ENCODE measurements at places on chromosomes 6 and 20.

DNA sequence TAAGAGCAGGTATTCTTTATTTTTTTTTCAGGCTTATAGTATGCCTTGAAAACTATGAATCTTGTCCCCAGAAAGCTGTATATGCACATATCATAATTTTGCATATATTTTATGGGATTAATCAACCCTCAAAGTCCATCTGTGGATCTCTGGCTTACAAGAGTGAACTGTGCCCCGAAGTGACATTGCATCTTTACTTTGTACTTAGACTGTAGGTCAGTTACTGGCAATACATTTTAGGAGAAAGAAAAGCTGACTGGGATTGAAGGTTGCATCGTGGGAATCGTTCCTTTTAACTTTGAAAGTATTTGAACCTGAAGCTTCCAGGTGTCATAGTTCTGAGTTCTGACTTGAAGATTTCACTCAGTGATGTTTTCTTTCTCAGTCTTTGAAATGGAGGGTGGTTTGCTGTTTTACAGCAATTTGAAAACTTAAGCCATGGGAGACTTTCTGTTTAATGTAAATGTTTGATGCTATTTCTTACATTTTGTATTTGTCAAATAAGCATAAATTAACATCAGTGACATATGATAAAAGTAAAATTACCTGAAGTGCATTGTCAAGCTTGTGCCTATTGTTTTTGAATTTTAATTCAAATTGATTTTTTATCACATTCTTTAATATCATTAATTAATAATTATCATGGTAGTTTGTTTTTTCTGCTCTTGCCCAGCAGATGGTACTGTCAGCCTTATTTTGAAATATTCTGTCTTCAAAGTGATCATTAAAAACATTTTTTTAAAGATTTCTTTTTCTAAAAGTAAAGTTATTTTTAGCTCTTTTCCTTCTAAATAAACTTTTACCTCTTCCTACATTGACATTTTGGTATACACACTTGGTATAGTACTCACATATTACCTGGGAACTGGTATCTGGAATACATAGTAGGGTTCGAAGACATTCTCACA is 29.0 kb downstream of the L3MBTL3 start:
- no peak for DNase-seq

DNA sequence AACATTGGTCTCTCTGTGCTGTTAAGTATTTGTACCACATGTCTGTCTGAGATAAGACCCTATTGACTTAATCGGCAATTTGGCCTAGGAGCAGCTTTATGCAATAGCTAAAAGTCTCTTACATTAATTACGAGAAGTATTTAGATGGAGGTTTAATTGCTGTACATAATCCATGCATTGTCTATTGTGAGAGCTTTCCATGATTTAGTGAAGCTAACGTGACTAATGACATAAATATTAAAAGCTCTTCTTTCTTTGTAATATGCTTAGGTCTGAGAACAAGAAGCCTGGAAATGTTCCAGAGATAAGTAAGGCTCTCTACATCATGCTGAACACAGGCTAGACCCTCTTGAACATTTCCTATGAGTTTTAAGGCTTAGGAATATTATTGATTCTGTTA is 32.7 kb upstream of the FAM83B start:
- DNase-seq: no peak

DNA sequence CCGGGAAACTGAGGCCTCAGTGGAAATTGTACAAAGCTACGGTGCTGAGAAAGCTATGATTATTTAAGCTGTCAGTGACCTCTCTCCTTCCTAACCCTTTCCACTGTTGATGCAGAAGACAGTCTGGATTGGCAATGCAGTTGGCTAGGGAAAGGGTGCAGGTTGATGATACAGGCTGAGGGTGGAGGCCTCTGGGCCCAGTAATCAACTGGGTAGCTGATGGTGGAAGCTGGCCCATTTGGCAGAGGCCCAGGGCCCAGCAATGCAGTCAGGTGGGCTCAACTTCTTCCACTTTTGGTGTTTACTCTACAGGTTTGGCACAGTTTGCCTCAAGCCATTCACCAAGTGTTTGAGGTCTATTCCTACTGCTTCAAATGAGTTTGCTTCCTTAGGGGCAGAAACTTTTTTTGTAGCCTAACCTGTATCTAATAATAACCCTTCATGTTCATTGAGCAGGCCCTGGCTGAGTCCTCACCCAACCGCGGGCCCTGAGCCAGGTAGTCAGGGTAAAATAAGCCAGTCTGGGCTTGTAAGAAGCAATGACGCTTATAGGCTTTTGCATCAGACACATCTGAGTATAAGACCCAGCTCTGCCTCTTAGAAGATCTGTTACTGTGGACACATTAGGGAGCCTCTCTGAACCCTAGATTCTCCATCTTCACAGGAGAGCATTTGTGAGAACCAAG is 12.1 kb downstream of the BCL2L1 start:
- no peak for DNase-seq

GRCh38 chr6:83199863-83200225 is 6.7 kb downstream of the RWDD2A start:
- DNase-seq: no peak

- no peak for DNase-seq
Measured at GRCh38 chr20:39631557-39631956, 669.4 kb downstream of the DHX35 start.

DNA sequence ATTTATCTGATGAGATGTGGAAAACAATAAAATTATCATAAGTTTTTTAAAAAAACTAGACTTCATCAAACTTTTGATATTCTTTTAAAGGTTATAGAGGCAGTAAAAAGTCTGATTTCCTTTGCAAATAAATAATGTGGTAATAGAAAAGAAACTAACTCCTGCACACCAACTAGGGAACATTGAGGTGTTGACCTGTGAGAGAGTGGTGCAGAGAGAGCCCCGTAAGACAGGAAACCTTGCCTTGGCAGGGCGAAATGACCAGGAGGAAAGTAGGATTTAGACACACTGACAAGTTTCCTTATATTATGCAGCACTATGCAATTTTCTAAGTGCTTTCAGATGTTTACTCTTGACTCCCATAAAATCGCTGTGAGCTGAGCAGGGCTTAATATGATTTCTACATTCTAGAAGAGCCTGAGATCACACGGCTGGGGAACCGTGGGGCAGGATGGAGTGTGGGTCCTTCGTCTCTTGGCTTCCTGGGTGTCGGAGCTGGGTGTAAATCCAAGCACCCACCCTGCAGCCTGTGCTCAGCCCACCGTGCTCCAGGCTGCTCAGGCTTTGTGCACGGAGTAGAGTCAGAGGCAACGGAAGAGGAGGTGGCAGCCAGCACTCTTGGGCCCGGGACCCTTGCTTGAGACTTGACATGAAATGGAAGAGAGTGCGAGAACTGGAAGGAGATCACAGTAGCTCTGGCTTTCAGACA is 61.3 kb upstream of the FOXQ1 start:
- DNase-seq: no peak

- DNase-seq: no peak
Measured at GRCh38 chr6:169665289-169665688, 36.5 kb downstream of the WDR27 start.

GRCh38 chr20:6439737-6440442 is 317.1 kb upstream of the FERMT1 start:
- no peak for DNase-seq

DNA sequence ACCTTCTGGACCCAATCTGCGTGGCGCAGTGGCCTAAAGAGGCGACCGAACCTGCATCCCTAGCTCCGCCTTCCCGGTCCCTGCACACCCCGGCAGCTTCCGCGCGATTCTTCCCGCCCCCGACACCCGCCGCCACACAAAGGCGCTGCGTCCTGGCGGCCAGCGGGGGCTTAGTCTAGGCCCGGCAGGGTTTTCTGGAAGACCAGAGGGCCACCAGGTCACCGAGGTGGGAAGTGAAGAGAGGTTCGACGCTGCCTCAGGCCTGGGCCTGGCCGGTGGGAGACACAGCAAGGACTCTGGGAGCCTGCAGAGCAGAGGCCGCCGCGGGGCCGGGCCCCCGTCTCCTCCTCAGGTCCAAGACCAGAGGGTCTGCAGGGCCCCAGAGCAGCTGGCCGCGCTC is 154.9 kb downstream of the OR2B2 start:
- DNase-seq: peak; percentile 89
